Naive B cell (primary cell): ENCODE measurements at places on chromosomes 6 and 20.

- DNase-seq, result no peak
Measured at GRCh38 chr6:162543221-162543620, 184.3 kb downstream of the PRKN start.

GRCh38 chr20:45354423-45355208 is 6.4 kb upstream of the SDC4 start:
- DNase-seq, result no peak

DNA sequence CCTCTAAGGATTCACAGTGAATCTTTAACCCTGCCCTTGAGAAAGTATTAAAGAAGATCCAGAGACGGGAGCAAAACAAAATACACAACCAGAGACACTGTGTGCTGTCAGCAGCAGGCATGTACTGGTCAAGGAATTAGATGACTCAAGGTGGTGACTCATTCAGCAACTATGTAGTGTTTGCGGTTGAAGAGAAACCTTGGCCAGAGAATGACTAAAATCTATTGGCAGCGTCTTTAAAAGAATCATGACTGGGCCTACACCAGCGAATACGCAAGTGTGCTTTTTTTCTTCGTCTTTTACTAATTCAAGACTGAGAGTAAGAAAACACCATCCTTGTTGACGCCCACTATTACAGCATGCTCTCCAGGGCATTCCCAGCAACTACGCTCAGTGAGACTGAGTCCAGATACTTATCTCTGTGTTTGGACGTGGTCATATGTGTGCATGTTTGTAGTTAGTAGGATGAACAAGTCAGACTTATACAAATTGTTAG is 72.4 kb upstream of the BACH2 start:
- no peak for DNase-seq

DNA sequence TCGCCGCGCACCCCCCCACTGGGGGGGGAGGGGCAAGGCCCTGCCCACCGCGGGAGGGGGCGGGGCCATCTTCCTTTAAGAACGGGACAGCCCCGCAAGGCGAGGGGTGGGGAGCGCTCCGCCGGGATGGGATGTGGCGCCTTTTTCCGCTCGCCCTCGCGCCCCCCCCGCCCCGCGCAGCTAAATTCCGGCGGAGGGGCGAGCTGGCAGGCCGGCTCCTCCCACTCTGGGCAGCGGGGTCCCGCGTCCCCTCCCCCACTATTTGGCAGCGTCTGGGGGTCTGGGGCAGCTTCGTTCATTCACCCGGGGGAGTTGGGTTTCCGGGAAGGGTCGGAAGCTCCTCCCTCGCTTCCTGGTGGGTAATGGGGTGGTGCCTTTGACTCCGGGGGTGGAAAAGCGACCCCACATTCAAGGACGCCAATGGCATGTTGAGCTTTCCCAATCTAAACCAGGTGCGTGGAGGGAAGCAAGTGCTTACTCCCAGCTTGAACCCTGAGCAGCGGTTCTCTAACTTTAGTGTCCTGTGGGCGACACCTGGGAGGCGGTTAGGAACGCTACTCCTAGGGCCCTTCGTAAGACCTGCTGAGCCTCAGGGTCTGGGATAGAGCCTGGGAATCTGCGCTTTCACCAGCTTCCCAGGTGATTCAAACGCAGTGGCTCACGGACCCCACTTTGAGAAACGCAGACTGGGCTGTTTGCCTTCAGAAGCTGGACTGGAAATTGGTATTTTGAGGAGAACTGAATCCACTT is 927 bp downstream of the ASXL1 start:
- DNase-seq, result peak; percentile 61

DNA sequence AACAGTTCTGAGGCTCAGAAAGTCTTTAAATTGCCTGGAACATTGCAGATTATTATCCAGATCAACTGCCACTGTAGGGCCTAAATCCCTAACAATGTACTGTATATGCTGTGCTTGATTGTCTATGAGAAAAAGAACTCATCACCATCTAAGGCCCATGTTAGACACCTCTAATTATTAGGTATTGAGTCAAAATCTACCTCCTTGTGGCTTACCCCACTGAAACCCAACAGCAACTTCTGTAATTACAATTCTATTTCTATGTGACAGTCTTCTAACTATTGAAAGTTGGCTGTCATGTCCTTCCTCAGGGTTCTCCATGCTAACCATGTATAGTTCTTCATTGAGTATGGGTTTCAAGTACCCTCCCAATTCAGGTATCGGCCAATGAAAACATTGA is 13.9 kb downstream of the MCM9 start:
- DNase-seq, result no peak

GRCh38 chr6:142326540-142326939 is 24.7 kb downstream of the ADGRG6 start:
- DNase-seq, result no peak

DNA sequence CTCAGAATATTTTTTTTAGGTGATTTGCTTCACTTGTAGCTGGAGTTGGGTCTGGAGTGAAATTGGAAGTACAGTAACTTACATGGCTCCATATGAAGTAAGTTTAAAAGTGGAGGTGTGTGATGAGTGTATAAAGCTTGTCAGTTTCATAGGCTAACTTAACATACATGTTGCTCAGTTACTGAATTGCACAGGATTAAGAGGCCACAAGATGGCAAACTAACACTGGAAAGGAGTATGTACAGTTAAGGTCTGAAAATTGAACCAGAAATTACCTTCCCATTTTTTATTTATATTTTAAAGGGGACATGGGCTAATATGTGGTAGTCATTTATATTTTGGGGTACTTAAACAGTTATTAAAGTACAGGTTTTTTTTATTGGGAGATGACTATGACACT is 45.3 kb upstream of the SMIM8 start:
- DNase-seq, result no peak

DNA sequence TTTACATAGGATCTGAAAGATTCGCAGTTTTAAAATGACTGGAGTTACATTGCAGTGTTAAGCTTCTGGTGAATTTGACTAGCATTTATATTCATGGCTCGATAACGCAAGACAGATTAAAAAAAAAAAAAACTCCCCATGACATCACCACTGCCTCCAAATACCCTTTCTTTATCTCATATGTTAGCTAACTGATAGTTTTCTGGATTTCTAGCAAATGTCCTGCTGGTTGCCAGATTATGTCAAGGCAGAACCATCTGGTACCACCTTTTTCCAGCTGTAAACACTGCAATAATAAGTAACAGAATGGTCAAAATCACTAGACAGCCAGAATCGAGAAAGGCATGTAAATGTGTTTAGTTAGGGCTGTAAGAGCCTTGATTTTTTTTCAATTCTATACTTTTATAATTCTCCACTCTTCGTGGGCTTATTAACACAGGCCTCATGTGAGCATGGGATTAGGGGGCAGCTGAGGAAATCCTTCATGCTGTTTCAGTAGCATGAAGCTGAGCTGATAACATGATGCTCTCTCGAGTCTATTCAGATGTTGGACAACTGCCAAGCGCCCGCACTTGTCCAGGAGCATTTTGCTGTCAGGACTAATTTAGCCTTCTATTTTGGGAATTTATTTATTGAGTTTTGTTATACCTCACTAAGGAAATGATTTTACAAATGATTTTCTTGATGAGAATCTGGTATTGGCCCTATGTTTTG is 166.0 kb upstream of the SCGN start:
- no peak for DNase-seq

- DNase-seq, result no peak
Measured at GRCh38 chr6:39905640-39905975, 28.7 kb downstream of the MOCS1 start.

GRCh38 chr6:114080891-114081510 is 110.1 kb upstream of the HDAC2 start:
- no peak for DNase-seq

DNA sequence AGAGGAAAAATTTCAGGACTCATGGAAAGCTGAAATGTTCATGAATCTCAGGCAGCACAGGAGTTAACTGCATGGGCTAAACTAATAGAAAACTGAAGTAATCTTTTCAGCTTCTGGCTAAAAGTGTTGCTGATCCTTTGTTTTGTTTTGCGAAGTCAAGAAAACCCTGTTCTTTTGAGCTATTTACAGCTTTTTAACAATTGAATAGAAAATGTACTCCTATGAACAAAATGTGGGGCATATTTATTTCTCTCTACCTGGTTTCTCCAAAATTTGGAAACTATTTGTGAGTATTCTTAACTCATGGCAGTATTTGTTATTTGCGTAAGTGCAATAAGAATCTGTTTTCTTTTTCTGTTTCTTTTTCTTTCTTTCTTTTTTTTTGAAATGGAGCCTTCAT is 818.8 kb upstream of the CITED2 start:
- DNase-seq, result no peak

- DNase-seq, result no peak
Measured at GRCh38 chr6:48401016-48401415, 290.0 kb upstream of the PTCHD4 start.

DNA sequence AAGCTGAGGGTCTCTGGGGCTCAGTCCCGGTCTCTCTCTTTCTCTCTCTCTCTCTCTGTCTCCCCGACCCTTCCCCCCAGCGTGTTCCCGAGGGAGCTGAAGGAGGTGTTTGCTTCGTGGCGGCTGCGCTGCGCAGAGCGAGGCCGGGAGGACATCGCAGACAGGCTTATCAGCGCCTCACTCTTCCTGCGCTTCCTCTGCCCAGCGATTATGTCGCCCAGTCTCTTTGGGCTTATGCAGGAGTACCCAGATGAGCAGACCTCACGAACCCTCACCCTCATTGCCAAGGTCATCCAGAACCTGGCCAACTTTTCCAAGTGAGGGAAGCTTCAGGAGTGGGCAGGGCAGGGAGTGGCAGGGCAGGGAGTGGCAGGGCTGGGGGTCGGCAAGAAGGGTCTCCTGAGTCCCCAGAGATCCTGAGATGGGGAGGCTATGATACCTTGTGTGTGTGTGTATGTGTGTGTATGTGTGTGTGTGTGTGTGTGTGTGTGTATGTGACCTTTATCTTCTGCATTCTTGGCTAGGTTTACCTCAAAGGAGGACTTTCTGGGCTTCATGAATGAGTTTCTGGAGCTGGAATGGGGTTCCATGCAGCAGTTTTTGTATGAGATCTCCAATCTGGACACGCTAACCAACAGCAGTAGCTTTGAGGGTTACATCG is 13.6 kb upstream of the ZBTB9 start:
- no peak for DNase-seq

DNA sequence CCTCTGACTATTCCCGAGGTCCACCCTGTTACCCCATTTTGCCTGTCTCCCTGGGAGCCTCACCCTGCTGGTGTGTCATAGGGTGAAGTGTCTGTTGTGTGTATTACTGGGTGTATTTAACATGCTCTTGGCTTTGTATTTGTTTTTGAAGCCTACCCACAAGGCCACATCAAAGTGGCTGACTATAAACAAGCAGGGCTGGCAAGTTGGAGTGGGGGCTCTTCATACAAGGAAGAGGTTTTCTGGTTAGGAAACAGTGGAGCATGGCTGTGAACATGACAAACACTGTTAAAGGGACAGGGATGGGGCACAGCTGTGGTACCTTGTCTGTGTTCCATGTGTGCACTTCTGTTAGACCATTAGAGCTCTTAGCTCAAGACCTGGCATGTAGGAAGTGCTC is 26.3 kb downstream of the HECA start:
- DNase-seq, result no peak

DNA sequence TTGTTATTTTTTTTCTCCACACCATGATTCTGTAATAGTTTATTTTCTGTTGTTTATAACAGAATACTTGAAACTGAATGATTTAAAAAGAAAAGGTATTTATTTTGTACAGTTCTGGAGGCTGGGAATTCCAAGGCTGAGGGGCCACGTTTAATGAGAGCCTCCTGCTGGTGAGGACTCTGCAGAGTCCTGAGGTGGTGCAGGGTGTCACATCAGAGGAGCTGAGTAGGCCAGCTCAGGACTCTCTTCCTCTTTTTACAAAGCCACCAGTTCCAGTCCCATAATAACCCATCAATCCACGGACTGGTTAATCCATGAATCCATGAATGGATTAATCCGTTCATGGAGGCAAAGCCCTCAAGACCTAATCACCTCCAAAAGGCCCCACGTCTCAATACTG is 71.6 kb downstream of the TFAP2A start:
- DNase-seq, result no peak

GRCh38 chr6:65627015-65627414 is 80.0 kb downstream of the EYS start:
- no peak for DNase-seq

DNA sequence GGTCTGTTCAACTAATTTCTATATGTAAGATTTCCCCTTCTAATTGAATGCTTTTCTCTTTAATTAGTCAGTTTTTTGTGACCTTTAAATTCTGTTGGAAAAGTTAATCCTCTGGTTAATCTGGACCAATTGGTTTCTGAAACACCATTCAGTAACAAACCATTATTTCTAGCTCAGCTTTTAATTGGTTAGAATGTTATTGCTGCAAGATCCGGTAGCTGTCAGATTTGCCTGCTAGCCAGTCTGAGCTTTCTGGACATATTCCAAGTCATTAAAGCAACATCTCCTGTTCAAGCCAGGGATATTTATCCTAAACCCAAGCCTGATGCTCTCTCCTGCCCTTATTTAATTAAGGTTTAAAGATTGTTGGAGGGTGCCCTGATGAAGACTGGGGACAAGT is 55.1 kb upstream of the FBXL4 start:
- no peak for DNase-seq
